Stimulated activated CD4-positive, alpha-beta T cell treated with anti-CD3 and anti-CD28 coated beads, Interleukin-12 subunit alpha, Interleukin-12 subunit beta, amount 100 ng/mL, for 4 hours (primary cell): ENCODE measurements at places on chromosomes 4 and X.

GRCh38 chr4:128107766-128108165 is 46.7 kb downstream of the LARP1B start:
- no peak for DNase-seq

- DNase-seq, result peak; percentile 36
Observed at GRCh38 chr4:4430492-4431195, 43.7 kb downstream of the NSG1 start.

DNA sequence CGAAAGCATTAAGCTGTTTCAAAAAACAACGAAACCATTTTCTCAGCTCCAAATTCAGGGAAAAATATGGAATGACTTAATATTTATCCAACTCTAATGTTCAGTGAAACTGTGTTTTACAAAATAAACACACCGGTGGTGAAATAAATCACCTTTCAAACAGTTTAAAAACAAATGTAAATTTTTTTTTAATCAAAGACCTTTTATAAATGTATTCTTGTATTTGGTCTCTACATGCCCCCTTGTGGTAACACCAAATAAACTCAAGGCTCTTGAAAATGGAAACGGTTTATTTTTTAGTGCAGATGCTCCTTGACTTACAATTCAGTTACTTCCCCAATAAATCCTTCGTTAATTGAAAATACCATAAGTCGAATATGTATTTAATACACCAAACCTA is 45.8 kb upstream of the ITM2A start:
- no peak for DNase-seq

GRCh38 chrX:152869972-152870371 is 27.9 kb upstream of the ZNF185 start:
- no peak for DNase-seq

- no peak for DNase-seq
Observed at GRCh38 chr4:180084561-180084960, 2158.6 kb upstream of the TENM3 start.

DNA sequence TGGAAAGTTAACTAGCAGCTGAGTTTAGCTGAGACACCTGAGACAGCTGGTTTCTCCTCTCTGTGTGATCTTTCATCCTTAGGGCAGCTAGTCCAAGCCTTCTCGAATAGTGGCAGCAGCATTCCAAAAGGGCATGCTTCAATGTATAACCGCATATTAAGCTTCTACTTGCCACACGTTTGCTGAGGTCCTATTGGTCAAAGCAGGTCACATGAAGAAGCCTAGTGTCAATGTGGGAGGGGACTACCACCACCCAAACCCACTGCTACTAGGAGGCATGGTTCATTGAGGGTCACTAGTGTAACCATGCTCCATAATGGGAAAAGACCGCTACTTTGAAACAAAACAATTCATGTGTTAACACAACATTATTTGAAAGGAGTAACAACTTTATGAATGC is 314.9 kb upstream of the SMIM31 start:
- DNase-seq, result no peak

- no peak for DNase-seq
Observed at GRCh38 chr4:183409483-183409882, 35.0 kb upstream of the CDKN2AIP start.

DNA sequence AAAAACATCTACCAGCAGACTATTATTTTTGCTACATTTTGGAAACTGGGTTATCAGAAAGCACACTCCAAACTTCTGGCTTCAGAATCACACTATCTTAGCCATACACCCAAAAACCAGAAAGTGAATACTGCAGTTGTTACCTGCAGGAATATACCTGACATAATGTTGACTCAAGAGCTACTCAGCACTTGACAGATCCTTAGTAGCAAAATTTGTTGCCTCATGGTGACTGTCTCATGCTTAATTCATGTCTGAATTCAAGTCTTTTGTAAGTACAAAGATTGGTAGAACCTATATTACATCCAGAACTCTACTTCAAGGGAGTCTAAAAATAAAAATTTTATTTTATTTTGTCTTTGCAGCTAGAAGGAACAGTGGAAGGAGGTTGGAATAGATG is 140.2 kb upstream of the GYPA start:
- DNase-seq, result no peak

GRCh38 chr4:22803512-22803911 is 110.8 kb downstream of the GBA3 start:
- no peak for DNase-seq

DNA sequence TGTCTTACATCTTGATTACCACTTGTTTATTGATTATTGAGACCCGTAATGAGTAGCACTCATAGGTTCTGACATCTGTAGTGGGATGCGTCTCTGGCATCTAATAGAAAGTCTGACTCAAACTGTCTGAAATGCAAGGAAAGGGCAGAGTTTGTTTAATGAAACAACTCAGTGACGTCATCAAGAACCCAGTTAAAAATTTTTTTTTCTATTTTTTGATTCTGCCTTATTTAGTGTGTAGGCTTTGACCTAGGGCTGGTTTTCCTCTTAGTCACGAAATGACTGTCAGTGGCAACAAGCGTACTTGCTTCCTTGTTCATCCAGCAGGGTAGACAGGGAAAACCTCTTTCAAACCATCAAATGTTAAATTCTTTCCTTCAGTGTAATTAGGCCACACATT is 3.1 kb upstream of the CDKL5 start:
- DNase-seq, result no peak

DNA sequence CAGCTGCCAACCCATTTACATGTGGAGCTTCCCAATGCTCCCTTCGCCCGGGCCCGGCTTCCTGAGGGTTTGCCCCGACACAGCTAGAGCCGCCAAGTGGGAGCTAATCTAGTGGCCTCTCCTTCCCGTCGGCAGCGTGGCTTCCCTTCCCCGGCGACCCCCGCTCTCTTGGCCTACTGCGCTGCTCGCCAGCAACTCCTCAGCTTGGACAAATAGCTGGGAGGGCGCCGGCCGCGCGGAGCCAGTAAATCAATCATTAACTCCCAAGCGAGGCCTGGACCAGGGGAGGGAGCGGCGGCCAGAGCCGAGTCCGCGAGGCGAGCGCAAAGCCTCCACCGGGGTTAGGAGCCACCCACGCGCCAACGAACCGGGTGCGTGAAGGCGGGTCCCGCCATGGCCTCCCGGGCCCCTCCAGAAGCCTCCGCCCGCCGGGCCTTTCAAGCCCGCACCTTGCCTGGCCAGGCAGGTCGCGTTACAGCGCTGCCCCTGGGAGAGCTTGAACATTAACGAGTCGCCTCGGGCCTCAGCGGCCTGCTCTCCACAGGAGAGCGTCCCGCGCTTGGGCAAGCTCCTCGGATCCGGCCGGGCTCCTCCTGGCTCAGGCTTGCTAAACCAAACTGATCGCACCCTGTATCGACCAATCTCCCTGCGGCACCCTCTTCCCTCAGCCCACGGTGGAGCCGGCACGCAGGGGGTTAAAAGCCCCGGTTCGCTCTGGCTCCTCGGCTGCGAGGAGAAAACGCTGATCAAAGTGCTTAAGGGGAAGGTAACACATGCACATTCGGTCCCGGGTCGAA is 10.6 kb upstream of the BCOR start:
- no peak for DNase-seq

- DNase-seq, result no peak
Observed at GRCh38 chr4:169345316-169345721, 74.6 kb upstream of the SH3RF1 start.

DNA sequence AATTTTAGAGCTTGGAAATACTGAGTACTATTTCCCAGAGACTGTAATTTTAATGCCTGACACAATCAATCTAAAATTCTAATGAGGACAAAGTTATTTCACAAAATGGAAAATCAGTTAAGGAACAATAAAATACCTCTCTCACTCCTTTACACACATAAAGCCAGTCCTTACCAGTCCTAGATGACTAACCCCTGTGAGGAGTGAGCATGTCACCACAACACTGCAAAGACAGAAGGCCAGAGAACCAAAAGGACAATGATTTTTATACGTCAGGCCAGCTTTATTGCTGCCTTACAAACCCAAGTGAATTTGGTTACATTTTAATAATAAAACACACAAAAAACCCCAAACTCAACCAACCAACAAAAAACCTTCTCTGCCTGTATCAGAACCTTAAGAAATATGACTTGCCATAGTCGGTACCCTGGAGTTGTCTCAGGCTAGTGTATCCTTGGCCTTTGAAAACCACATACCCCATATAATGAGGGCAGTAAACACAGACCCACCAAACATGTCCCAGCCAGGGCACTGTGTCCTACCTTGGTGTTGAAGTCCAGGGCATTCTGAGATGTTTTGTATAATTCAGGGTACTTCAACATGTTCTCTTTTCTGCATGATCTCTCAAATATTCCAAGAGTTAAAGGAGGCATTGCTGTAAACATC is 57.6 kb downstream of the SHISA3 start:
- DNase-seq, result no peak

- DNase-seq, result no peak
Observed at GRCh38 chr4:94516999-94517398, 65.3 kb downstream of the PDLIM5 start.

DNA sequence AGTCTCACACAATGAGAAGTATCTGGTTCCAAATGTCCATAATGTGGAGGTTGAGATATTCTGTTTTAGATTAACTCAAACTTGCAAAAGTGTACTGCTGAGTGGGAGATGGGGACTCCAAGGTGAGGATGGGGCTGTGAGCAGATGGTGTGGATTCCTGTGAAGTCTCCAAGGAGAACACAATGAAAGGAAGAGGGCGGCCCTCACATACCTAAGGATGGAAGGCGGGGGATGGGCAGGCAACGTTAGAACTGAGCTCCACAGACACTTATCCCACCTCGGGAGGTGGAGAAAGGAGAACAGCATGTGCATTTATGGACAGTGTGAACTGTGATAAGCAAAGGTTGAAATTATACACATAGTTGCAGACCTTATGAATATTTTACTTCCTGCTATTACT is 9.9 kb upstream of the SPATA4 start:
- DNase-seq, result no peak

- DNase-seq, result no peak
Observed at GRCh38 chrX:155662282-155662681, 49.5 kb upstream of the TMLHE start.

GRCh38 chr4:53582194-53582593 is 9.1 kb downstream of the LNX1 start:
- DNase-seq, result no peak

DNA sequence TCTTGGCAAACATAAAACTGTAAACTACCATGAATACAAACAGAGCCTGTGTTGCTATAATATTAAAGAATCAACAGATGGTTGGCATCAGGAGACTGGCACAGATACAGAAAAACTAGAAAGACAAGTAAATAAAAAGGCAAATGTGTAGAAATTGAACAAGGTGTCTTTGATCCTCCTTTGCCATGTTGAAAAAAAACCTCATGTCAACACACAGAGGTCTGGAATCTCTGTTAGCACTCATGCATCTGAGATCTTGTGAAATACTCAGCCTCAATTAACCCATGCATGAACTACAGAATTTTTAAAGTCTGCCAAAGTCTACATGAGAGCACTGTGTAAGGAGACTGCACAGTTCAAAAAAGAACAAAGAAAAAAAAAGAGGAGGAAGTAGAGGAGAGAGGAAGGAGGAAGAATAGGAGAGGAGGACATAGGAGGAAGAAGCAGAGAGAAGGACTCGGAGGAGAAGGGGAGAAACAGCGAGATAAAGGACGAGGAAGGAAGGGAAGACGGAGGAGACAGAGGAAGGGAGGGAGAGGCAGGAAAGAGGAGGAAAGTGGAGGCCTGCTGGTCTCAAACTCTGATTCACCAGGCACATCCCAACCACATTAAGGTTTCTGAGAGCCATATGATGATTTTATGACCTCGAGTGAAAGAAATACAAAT is 52.8 kb downstream of the PRDM5 start:
- DNase-seq, result no peak

- no peak for DNase-seq
Observed at GRCh38 chr4:142844782-142845181, 1.3 kb downstream of the INPP4B start.

- no peak for DNase-seq
Observed at GRCh38 chr4:136036744-136037143, 1495.5 kb downstream of the PCDH18 start.

DNA sequence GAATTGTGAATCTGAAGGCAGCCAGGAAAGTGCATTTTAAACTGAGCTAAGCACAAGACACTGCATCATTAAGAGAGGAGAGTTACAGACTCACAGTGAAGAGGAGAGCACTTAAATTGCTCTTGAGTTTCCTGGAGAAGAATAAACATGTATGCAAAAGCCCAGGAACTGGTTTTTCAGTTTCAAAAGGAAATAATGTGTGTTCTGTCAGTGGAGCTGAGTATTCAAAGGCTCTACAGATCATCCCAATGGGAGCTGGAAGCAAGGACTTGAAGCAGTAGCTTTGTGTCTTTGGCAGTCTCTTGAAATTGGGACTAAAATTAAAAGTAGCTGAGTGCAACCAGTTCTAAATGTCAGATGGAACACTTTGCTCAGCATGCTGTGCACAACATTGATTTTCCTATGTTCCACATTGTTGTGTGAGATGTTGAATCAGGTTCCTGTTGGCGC is 147.5 kb upstream of the ANK2 start:
- no peak for DNase-seq

DNA sequence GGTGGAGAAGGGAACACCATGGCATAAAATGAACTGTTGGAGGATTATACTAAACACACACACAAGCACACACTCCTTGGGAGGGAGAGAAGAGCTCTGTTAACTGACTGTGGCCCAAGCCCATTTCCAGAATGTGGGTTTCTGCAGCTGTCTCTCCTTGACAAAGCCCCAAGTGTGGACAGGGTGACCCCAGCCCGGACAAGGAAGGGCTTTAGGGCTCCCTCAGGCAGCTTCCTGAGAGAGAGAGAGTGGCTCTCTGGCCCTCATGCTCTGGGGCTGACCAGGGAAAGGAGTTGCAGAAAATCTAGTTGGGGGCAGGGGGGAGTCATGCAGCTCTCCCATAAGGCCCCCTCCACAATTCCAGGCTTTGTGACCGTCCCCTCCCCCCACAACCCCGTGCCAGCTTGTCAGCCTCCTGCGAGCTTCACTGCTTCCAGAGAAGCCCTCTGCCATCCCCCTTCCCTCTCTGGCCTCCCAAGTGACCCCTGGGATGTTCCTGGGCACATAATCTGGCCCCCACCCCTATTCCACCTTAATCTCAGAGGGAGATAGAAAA is 590 bp downstream of the ARHGEF9 start:
- DNase-seq, result no peak

- no peak for DNase-seq
Observed at GRCh38 chrX:133053861-133054598, 42.9 kb downstream of the USP26 start.

DNA sequence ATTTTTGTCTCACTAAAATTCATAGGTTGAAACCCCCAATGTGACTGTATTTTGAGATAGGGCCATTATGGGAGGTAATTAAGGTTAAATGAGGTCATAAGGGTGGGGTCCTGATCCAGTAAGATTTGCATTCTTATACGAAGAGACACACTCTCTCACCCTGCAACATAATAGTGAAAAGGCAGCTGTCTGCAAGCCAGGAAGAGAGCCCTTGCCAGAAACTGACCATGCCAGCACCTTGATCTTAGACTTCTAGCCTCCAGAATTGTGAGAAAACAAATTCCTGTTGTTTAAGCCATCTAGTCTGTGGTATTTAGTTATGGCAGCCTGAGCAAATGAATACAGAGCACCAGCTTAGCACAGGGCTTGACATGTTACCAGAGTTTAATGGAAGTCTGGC is 17.5 kb upstream of the IGSF1 start:
- no peak for DNase-seq
